ENCODE measurements at places on chromosomes 11 and 22.
A peak's percentile ranks its signal among the peaks of the same experiment; 100 is the strongest.

- no peak for DNase-seq
Measured at GRCh38 chr11:2399488-2400068, 972 bp upstream of the TSSC4 start.

- DNase-seq, result peak; percentile 67
Measured at GRCh38 chr11:76419896-76420295, 24.9 kb upstream of the EMSY start.

GRCh38 chr11:46649180-46649738 is 31.9 kb downstream of the ATG13 start:
- DNase-seq, result no peak

- DNase-seq, result no peak
Measured at GRCh38 chr11:22416462-22416861, 78.3 kb downstream of the SLC17A6 start.

GRCh38 chr11:69353696-69354544 is 60.0 kb downstream of the MYEOV start:
- no peak for DNase-seq

DNA sequence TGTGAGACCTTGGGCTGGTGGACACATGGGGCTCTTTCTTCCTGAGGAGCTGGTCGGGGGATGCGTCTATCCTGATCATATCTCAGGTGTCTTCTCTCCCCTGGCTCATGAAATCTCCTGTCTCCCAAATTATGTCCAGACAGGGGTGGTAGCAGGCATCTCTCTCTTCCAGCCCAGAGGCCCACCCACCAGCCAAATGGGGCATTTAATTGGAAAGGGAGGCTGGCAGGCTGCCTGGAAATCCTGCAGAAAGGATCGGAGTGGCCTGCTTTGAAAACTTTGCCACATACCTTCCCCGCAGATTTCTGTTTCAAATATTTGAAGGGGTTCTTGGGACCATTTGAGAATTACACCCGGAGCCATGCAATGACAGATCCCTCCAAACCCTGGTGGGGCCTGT is 37.4 kb downstream of the SMIM38 start:
- DNase-seq, result no peak

GRCh38 chr11:17408026-17408425 is 19.6 kb upstream of the KCNJ11 start:
- no peak for DNase-seq

GRCh38 chr11:67539550-67539949 is 16.3 kb upstream of the CABP2 start:
- no peak for DNase-seq

DNA sequence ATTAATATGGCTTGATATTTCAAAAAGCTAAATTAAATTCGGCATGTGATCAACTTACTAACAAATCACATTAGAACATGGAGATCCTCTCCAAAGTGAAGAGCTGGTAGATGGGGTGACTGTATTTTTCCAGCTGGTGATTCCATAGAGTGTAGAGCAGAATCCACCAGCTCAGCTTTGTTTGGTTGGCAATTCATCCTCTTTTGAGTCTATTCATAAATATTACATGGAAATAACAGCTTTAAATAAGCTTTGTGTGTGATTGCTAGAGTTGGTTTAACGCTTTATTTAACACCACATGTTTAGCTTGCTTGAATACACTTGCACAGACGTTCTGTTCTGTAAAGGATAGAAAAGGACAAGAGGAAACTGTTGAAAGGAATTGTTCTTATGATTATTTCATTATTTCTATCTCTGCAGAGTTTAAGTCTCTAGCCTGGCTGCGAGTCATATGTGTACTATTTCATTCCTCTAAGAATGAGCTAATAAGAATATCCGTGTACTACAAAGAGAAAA is 738.3 kb upstream of the KIRREL3 start:
- DNase-seq, result no peak

DNA sequence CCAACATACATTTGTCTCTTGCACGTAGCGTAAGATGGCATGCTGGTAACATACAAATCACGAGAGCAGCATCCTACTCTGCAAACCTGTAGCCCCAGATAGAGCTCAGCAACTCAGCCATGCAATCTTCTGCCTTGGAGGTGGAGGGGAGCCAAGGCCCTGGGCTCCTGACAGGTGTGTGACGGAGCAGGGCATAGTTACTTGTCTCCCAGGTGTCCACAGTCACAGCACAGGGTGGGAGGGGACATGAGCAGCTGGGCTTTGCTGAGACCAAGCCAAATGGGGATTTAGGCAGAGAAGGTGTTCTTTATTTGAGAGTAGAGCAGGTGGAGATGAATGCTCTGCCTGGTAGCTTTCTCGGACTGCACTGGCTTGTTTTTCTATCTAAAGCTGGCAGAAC is 111.7 kb downstream of the TEAD1 start:
- DNase-seq, result peak; percentile 62

- no peak for DNase-seq
Measured at GRCh38 chr11:121318848-121319834, 26.6 kb downstream of the SC5D start.

GRCh38 chr11:1014276-1014675 is 22.2 kb downstream of the MUC6 start:
- DNase-seq, result no peak

DNA sequence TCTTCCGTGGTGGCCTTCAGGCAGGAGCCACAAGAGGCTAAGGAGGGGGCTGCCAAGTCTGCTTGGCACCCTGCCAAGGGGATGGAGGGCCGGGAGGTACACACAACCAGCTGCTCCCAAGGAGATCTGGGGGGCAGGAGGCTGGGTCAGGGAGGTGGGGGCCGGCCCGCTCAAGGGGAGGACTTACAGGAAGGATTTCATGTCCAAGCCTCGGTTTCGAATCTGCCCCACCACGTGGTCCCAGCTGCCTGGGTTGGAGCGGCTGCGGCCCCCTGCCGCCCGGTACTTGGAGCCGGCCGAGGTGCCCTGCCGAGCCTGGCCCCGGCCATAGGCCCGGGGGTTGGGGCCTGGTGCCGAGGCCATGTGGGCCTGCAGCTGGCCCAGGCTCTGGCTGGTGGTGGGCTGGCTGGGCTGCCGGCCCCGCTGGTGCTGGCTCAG is 33.5 kb downstream of the LRRC10B start:
- DNase-seq, result peak; percentile 30

- no peak for DNase-seq
Measured at GRCh38 chr11:61414547-61414946, 15.2 kb downstream of the CPSF7 start.

DNA sequence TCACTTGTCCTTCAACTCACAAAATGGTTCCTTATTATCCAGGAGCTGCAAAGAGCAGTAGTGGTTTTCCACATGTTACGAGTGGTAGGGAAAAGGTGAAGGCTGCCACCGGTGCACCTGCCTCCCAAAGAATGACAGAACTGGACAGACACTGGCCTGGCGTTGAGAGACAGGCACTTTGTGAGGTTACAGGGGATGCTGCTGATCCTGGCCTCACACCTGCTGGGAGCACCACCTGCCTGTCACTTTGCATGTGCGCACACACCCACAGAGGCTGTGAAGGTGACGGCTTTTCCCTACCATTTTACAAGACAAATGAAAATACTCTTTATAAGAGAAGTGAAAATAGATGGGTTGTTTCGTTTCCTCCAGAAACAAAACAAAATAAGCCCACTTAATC is 175.3 kb upstream of the B3GAT1 start:
- no peak for DNase-seq

DNA sequence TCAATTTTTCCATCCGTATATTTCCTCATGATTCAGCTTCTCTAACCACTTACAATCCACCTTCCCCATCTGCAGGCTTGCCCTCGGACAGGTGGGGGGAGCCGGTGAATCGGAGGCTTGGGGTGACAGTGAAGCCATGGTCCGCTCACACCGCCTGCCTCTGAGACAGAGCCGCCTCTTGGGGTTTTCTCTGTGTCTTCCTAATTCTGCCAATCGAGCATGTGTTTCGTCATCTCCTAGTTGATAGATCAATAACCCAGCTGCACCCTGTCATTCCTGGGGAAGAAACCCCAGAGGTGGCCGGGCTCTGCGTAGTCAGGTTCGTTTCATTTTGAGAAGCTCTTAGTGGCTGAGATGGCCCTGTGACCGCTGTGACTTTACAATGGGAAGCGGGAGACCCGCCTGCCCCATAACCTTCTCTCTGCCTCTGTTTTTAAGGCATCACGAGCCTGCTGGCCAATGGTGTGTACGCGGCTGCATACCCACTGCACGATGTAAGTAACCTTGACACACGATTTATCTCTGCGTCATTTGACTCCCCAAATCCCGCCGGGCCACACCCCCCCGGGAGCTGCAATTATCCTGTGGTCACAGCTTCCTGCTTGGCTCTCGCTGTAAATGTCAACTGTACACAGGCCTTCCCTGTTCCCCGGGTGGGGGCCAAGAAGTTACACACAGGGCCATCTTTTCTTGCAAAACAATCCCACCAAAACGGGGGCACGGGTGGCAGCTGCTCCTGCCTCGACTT is 33.3 kb downstream of the ANO1 start:
- DNase-seq, result peak; percentile 73

GRCh38 chr11:1388763-1389102 is 1.0 kb upstream of the BRSK2 start:
- peak; percentile 14 for DNase-seq

GRCh38 chr11:35046681-35047080 is 92.3 kb upstream of the CD44 start:
- no peak for DNase-seq

- DNase-seq, result no peak
Measured at GRCh38 chr11:8722809-8723208, 40.2 kb downstream of the RPL27A start.

GRCh38 chr11:27553186-27553585 is 46.6 kb upstream of the LIN7C start:
- DNase-seq, result no peak

- DNase-seq, result no peak
Measured at GRCh38 chr11:29012507-29012906, 904.3 kb downstream of the METTL15 start.

DNA sequence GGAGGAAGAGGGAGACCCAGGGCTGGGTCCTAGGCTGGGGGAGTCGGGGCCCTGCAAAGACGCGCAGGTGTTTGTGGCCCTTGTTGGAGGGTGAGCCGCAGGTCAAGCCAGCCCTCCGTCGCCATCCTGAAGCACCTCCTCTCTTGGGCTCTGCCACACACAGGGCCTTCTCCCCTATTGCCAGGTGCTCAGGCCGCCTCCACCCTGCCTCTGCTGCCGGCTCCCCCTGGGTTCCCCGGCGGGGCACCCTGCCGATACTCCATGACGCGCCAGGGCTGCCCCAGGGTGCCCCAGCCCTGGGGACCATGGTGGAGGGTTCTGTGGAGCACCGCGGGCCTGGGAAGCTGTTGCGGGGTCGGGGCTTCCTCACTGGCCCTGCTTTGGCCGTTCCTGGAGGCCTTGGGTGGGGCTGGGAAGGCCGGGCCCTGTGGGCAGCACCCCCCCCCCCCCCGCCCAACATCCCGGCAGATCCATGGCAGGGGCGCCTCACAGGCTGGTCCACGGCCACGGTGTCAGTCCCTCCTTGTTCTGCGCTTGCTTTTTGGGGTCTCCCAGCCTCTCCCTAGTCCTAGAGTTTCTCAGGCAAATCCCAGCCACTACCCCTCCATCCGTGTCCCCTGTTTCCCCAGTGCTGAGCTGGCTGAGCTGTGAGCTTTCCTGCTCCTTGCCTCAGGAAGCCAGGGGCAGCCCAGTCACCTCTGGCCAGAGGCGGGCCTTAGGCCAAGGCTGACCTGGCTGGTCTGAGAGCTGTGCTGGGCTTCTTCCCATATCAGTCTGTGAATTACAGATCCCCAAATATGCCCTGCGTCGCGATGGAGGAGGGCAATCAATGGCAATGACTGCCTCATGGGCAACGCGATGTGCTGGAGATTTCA is 2.3 kb upstream of the ADORA2A start:
- no peak for DNase-seq

GRCh38 chr11:126823274-126823673 is 177.3 kb downstream of the KIRREL3 start:
- DNase-seq, result no peak

GRCh38 chr11:116787436-116787785 is 412 bp downstream of the ZPR1 start:
- DNase-seq, result no peak

- DNase-seq, result no peak
Measured at GRCh38 chr11:33052231-33052630, 12.9 kb downstream of the TCP11L1 start.

DNA sequence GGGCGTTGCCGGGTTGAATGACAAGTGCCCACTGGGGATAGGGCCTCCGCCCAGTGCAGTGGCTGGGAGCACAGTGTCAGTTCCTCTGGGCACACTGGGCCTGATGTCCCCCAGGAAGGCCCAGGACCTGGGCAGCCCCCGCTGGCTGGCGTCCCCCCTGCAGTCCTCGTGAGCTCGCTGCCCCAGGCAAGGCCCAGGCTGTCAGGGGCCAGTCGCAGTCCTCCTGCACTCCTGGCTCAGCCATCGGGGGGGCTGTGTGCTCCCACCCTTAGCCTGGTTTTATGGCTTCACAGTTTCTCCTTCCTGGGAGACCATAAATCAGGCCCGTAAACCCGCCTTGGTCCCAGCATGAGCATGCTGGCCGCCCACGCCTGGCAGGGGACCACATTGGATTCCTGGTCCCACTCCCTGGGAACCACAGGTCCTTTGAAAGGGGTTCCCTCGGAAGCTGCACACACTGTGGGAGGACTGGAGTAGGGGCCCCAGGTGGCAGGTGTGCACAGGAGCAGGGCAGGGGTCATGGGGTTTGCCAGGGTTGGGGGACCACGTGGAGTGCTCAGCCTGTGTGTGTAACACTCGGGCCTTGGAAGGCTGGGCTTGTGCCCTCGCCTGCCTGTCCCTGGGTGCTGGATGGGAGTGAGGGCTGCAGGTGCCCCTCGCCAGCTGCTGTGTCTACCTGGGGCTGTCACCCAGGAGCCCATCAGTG is 113.6 kb downstream of the KCNQ1OT1 start:
- DNase-seq, result no peak

- no peak for DNase-seq
Measured at GRCh38 chr11:19690885-19691284, 21.8 kb upstream of the NAV2 start.

GRCh38 chr11:40393511-40393910 is 1065.9 kb downstream of the LRRC4C start:
- no peak for DNase-seq

- no peak for DNase-seq
Measured at GRCh38 chr22:50236731-50237409, 8.0 kb downstream of the TUBGCP6 start.

DNA sequence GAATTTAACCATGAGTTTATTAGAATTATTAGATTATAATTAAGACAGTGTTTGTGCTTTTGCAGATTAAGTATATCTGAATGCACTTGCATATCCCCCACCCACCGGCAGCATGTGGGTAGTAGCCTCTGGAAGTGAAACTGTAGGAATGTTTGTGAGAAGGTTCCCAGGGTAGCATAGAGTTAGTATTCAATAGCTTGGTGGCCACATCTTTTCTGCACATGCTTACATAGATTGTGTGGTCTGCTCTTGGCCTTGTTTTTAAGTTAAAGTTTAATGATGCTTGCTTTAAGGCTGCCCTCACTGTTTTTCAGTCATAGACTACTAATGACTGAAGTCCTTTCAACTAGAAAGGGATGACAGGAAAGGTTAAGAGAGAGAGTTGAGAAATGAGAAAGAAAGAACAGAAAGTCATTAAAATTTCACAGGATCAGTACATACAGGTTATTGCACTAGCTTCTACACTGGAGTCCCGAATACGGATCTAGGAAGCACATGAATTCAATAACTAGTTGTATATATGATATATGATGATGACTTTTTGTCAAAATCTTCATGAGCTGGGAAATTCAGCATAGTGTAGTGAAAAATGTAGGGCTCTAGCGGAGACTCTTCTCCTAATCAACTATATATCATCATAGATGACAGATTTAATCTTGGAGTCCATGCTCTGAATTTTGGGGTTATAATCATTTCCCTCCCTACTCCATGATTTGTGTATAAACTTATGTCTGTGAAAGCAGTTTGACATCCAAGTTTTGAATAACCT is 137.1 kb downstream of the ARHGAP42 start:
- DNase-seq, result no peak

GRCh38 chr22:31210556-31211421 is 1.3 kb upstream of the LIMK2 start:
- no peak for DNase-seq

GRCh38 chr11:130439160-130439519 is 9.3 kb upstream of the ADAMTS15 start:
- no peak for DNase-seq

Data from body of pancreas (tissue), 4 donors.